CD4-positive, alpha-beta memory T cell (primary cell): ENCODE measurements at places on chromosomes 13 and 19.

DNA sequence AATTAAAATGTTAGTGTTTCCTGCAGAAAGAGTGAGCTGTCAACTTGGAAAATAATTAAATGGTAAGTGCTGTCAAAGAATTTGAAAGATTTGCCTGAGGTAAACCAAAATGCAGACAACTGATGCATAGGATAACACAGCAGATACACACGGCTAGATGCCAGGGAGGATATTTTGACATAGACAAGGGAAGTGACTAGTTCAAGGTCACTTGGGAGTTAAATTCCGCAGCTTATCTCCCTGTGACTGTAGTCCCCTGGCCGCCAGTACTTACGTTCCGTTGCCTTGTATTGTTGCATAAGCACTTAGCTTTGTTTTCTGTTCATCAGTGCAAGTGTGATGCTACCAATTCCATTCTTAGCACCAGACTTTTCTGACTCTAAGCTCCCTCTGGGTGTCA lies 247.3 kb upstream of the MAB21L1 start:
- no peak for DNase-seq

DNA sequence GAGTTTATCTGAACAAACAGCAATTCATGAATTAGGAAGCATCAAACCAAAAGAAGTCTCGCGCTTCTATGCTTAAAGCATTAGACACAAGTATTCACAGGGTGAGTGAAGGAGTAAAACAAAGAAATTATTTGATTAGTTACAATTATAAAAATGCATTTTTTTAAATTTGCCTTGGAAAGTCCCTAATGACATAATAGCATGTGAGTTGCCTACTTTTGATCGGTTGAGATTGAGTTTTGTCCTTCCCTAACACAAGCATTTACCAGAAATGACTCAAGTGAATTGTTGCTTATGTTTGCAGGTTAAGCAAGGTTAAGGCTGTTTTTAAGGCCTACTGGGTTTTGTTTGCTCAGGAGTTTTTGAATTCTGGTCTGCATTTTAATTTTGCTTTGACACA lies 389 bp upstream of the ZNF649 start:
- DNase-seq: no peak

- no peak for DNase-seq
Observed at GRCh38 chr13:100182900-100183490, 94.1 kb downstream of the PCCA start.

DNA sequence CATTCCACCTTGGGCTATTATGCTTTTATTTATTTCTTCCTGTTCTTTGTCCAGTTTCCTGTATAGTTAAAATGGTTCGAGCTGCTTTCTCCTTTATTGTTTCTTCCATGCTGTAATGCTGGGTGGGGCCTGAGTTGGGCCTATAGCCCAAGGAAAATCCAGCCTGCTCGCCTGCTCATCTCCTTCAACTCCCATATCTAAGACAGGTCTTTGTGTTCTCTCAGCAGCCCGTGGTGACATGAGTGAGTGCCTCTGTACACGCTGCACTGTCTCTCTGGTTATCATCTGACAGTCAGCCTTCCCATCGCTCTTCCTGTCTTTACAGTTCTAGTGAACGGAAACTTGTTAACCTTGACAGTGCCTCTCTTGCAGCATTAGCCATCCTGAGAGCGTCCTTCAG lies 221.9 kb upstream of the SLC10A2 start:
- no peak for DNase-seq

DNA sequence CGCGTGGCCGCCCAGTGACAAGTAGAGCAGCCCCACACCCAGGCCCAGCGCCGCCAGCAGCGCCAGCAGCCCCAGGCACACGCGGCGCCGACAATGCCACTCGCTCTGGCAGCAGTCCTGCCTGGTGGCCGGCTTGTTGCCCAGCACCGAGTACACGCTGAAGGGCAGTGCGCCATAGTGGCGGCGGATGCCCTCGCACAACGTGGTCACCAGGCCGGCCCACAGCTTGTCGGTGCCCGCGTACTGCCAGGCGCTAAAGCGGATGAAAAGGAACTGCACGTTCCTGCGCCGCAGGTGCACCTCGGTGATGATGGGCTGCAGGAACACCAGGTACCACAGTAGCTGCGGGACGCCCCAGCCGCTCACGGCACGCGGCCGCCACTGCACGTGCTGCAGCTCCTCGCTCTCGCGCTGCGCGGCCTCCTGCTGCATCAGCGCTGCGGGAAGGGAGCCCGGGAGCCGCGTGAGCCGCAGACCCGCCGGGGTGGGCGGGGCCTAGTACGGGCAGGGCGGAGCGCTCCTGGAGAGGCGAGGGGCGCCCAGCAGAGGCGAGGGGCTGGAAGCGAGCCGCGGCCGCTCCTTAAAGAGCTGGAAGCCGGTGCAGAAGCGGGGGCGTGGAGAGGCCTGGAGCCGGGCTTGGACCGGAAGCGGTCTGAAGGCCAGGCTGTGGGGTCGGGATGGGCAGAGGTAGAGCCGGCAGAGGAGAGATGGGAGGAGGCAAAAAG lies 7.3 kb downstream of the NKPD1 start:
- DNase-seq: peak; percentile 39

DNA sequence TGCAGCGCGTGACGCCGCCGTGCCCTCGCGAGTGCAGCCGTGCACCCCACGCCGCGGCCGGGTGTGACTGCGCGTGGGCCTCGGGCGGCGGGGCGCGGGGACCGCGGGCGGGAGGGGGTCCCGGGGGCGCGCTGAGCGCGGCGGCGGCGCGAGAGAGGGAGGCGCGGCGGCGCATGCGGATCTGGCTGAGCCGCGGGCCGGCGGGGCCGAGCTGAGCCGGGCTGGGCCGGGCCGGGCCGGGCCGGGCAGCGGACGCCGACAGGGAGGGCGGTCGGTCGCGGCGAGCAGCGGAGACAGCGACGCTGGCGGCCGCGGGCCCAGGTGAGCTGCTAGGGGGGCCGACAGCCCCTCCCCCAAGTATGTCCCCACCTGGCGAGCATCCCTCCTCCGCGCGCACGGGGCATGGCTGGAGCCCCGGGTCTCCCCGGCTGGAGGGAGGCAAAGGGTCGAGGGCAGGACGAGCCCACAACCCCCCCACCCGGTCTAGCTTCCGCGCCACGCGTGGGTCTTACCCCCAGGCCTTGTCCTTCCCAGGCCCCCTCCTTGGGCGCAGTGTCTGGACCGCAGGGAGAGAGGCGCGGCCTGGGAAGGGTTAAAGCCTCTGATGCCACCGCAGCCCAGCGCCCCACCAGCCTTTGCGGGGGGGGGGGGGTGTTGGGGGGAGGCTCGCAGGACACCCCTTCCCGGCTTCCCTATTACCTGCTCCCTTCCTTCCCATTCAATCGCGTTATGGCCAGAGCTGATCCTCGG lies at the start of gene SPTBN4:
Gene SPTBN4 (plus strand): TSS at position 17 of the 750 bp plus-strand sequence. CDS start 5,621 bp downstream, outside the sequence.
- DNase-seq: no peak

- DNase-seq: no peak
Observed at GRCh38 chr13:104296286-104296685, 1230.1 kb upstream of the SLC10A2 start.

DNA sequence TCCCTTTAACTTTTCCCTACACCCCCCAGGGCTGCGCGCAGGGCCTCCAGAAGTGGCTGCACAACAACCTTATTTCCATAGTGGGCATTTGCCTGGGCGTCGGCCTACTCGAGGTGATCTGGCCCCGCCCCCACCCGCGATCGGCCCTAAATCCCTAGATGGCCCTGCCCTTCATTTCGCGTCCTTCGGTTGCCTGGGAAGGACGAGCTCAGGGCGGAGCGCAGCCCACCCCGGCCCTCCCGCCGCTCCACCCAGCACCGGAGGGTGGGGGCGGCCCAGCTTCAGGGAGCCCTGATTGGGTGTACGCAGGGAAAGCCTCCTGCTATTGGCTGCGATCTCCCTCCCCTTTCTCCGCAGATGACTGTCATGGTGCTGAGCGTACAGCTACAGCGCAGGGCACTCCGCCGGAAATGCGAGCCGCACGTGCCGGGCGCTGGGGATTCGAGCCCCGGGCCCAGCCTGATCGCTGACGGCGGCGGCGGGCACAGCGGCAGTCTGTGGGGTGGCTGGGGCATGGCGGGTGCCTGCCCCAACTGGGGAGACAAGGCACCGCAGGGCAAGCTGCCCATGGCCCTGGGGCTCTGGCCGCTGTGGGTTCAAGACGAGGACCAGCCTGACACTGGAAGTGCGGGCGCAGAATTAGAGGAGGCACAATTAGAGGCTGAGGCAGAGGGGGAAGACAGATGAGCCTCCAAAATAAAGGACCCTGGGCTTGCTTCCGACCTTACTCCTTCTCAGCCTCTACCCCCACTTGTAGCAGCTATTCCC lies 4.3 kb downstream of the CD37 start:
- DNase-seq: no peak

DNA sequence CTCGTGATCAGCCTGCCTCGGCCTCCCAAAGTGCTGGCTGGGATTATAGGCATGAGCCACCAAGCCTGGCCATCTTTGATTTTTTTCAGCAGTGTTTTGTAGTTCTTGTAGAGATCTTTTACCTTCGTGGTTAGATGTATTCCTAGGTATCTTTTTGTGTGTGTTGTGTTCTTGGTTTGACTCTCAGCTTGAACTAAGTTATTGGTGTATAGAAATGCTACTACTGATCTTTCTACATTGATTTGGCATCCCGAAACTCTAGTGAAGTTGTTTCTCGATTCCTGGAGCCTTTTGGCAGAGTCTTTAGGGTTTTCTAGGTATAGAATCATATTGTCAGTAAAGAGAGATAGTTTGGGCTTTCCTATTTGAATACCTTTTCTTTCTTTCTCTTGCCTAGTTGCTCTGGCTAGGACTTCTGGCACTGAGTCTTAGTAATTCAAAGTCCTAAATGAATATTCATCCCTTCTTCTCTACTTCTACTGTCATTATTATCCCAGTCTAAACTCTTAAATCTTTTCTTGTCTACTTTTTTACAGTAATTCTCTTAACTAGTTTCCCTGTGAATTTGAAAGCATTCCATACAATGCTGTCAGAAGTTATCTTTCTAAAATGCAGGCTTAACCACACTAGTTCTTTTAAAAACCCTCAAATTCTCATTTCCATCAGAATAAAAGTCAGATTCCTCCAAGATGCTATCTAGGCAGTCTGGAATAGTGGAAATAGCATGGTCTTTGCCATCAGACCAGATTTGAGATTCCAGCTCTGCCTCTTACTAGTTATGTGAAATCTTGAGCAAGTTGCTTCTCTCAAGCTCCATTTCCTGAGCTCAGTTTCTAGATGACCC lies 7.0 kb downstream of the GPR18 start:
- DNase-seq: no peak

DNA sequence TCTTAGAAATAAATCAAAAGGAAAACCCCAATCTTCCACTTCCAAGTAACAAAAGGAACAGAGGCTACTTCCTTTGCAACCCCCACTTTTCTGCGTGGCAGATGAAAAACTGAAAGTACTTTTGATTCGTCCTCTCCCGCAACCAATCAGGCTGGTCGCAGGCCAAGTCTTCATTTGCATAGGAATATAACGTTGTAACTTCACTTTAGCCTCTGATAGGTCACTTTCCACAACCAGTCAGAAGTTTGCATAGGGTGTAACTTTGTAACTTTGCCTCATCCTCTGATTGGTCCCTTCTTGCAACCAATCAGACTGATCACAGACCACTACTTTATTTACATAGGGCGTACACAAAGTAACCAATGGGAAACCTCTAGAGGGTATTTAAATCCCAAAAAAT lies 37.2 kb downstream of the TGDS start:
- DNase-seq: peak; percentile 29
